ENCODE measurements at places on chromosomes 2 and 18.

GRCh38 chr2:135701442-135701841 is 40.2 kb upstream of the UBXN4 start:
- no peak for DNase-seq

DNA sequence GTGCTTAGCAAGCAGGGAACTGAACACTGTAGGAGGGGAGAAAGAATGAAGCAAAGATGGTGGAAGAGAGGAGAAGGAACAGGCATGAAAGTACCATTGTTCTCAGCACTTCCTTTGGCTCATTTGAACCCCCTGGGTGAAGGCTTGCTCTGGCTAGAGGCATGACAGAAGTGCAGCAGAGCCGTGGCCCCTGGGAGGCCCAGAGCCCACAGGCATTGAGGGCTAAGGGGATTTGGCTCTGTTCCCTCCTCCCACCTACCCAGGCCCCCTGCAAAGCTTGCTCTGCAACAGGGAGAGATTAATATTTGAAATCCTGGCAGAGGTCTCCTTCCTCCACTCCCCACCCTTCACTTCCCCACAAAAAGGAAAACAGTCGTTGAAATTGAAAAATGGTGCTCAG is 262.6 kb downstream of the CELF4 start:
- DNase-seq: no peak

DNA sequence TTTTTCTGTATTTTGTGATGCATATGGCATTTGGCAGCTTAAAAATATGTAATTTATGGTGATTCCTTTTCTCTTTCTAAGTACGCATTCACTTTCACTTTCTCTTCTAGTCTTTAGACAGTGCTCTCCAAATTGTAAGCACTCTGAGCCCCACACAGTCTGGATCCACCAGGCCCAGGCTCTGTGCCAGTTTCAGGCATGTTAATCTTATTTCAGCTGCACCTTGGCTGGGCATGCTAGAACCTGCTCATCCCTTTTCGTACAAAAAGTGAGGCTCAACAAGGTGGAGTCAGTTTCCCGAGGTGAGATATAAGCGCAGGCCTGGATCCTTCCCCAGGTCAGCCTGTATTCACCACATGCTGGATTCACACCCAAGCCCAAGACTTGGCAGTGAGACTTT is 203.9 kb downstream of the MTX2 start:
- DNase-seq: no peak

DNA sequence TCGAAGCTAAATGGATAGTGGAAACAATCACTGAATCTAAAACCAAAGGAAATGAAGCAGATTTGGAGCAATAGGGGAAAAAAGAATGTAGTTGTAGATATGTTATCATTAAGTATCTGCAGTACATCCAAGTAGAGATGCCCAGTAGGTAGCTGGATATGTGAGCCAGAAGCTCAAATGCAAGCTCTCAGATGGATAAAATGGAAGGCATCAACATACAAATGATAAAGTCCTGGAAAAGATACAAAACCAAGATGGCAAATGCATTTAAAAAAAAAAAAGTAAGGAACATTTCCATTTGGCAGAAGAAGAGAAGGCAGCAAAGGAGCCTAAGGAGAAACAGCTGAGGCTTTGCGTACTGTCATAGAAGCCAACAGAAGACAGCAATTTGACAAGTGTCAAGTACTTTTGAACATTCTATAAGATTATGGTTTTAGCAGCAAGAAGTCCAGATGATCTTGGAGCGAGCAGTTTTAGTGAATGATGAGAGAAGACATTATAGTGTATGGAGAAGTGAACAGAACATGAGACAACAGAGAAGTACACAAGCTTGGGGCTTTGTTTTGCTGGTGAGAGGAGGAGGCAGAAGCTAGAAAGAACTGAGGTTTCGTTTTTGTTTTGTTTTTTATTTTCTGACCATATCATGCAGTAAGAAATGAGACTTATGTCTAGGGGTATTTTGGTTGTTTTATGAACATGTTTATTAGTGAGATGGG is 18.3 kb downstream of the ROCK2 start:
- DNase-seq: no peak

- peak; percentile 73 for DNase-seq
These were observed 33.6 kb upstream of the RNF149 start for GRCh38 chr2:101341901-101342624.

- DNase-seq: no peak
These were observed 14.6 kb downstream of the THNSL2 start for GRCh38 chr2:88184762-88185161.

DNA sequence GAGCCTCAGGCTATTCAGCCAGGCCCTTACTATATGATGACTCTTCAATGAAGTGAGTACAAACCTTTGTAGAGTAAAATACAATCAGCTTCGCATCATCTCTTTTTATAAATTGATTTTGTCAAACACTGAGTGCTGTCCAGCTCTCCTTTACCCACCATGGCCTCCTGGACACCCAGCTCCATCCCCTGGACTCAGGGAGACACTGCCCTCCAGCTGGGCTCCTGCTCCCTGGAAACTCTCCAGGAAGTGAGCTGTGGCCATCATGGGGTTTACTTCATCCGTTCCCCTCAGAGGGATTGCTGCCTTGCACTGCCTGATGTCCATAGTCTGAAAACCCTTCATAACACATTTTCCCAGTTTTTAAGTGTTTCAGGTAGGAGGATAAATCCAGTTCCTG is 82.5 kb upstream of the XIRP2 start:
- DNase-seq: no peak

DNA sequence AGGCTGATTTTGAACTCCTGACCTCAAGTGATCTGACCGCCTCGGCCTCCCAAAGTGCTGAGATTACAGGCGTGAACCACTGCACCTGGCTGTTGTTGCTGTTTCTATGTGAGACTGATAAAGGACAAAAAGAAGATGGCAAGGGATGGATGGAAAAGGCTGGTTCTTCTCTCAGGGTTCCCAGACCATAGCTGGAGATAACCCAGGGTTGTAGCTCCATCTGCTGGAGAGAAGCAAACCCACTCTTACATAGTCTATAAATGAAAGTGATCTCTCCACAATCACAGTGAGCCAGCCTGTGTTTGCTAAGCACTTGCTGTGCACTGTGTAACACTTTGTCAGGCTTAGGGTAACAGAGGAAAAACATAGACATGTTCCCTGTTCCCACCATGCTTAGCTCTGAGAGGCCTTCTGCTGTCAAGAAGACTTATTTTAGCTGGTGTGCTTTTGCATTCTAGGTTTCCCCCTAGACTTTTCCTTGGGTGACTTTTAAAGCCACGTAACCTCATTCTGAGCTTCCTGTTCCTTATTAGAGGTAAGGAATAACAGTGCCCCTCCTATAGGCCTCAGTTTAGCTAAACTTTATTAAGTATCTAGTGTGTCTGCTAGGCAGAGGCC is 49.7 kb downstream of the LIMS1 start:
- peak; percentile 89 for DNase-seq

DNA sequence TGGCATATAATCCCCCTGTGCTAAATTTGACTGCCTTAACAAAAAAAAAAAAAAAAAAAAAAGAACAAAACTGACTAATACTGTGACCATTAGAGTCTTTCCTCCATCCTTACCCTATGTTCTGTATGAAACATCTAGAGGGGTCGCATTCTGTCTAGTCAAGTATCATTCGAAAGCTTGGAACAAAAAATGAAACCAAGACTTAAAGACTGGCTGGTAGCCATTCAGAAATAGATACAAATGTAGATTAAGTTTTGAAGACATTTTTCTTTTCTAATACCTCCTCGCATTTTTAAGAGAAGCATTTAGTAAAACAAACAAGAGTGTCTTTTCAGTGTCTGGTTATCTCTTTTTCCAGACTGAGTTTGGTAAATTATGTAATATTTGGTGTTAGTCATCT is 66.7 kb downstream of the SPATS2L start:
- no peak for DNase-seq

Measured in lung (tissue), 17 donors.